ENCODE measurements at places on chromosomes 12 and 14.

GRCh38 chr12:6902448-6902847 lies 2.2 kb upstream of the LRRC23 start:
- no peak for DNase-seq

DNA sequence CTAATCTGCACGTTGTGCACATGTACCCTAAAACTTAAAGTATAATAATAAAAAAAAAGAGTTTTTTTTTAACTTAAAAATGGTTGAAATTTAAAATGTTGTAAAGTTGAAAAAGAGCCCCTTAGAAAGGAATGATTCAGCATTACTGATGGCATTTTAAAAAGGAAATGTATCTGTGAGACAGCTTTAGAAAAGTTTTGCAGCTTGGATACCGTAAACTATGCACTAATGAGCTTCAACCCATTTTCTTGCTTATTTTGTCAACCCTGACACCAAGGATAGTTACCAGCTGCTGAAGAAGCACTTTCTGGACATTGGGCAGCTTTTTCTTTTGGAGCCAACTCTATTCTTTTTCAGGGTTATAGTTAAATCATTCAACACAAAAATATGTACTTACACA lies 4.3 kb downstream of the BICD1 start:
- DNase-seq = no peak

- DNase-seq = no peak
Measured at GRCh38 chr12:92543840-92544239, 158.9 kb upstream of the PLEKHG7 start.

DNA sequence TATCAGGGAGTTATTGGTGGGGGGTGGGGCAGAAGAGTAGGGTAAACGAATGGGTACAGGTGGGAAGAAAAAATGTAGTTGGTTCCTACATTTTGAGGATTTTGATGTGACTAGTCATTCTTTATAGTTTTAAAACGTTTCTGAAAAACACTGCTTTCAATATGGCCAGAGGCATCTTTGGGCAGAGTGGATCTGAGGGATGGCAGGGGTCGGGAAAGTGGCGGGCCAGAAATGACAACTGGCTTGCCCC lies 527 bp upstream of the ATP23 start:
- DNase-seq = no peak

- no peak for DNase-seq
Measured at GRCh38 chr12:108896336-108896735, 16.4 kb downstream of the DAO start.

GRCh38 chr12:22667122-22667521 lies 42.2 kb downstream of the ETNK1 start:
- no peak for DNase-seq

DNA sequence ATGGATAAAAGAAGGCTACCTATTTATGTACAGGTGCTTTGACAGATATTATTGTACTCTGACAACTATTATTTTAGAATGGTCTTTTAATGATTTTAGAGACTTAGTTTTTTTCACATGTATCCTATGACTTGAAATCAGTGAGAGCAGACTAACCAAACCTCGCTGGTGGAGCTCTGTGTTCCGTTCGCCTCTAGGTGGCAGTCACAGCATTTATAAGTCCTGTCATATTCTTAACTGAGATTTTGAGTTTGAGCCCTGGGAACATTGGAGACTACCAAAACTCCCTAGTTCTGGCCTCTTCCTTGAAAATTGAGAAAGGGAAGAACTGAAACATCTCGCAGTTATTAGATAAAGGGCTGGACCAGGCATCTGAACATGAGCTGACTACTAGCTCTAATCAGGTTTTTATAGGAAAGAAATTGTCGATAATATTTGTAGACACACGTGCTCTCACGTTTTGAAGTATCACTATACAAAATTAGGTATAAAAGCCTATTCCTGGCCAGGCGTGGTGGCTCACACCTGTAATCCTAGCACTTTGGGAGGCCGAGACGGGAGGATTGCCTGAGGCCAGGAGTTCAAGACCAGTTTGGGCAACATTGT lies 48.3 kb downstream of the TTLL5 start:
- peak; percentile 86 for DNase-seq

GRCh38 chr14:55864890-55865655 lies 253.1 kb upstream of the PELI2 start:
- no peak for DNase-seq

- no peak for DNase-seq
Measured at GRCh38 chr14:101953151-101953550, 11.2 kb upstream of the DYNC1H1 start.

DNA sequence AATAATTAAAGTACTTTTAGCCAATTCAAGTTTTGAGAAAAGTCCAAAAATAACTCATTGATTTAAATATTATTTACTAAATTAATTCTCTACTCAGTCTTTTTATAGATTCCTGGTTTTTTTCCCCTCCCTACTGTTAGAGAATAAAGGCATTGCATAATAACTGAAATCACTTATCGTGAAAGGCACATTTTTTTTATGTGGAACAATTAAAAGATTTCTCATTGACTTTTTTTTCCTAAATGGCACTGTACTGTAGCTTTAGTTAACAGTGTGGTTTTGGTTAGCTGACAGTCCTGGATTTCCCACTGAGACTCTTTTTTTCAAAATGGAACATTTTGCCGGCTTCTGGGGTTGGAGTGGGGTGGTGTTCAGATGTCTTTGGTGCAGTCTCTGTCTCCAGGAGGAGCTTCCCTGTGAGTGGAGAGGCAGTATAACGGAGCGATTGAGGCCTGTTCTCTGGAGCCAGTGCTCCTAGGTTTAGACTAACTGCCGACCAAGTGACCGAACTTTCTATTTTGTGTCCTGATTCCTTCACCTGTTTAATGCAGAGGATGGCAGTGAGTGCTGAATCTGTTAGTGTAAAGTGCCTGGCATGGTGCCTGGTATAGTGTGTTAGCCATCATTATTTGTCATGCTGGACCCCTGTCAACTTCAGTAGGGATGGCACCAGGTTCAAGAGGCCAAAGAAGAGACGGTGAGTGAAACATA lies 117.7 kb downstream of the ADCK1 start:
- no peak for DNase-seq

GRCh38 chr12:105721051-105721825 lies 390.7 kb downstream of the C12orf75 start:
- no peak for DNase-seq

GRCh38 chr14:96863327-96863985 lies 66.3 kb downstream of the VRK1 start:
- no peak for DNase-seq

DNA sequence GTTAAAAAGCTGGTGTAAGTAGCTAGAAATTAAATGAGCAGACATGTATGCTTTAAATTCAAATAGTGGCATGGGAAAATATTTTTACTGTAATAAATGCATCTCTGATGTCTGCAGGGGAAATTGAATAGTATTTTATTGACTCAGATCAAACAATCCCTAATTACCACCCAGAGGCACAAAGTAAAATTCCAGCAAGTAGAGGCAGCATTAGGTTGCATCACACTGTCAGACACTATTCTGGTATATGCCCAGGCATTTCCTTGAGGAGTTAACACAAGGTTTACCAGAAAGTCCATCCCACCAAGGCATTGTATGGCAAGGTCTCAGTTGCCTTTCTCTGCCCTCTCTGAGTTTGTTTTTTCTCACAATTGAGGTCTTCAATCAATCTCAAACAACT lies 201.6 kb upstream of the KITLG start:
- no peak for DNase-seq

DNA sequence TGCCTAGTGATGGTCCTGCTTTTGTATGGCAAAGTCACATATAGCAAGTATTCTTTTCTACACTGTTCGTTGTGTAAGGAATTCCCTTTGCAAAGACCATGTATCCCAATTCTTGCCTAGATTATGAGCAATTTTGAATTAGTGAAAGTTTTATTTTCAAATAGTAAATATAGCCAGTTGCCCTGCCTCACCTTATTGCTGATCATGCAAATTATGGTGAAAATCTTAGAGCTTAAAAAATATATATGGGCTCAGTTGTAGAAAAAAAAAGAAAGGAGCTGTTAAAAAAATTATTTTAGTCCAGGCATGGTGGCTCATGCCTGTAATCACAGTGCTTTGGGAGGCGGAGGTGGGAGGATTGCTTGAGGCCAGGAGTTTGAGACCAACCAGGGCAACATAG lies 18.8 kb downstream of the SRP54 start:
- DNase-seq = no peak

GRCh38 chr14:74220991-74221390 lies 18.3 kb upstream of the VSX2 start:
- DNase-seq = no peak

DNA sequence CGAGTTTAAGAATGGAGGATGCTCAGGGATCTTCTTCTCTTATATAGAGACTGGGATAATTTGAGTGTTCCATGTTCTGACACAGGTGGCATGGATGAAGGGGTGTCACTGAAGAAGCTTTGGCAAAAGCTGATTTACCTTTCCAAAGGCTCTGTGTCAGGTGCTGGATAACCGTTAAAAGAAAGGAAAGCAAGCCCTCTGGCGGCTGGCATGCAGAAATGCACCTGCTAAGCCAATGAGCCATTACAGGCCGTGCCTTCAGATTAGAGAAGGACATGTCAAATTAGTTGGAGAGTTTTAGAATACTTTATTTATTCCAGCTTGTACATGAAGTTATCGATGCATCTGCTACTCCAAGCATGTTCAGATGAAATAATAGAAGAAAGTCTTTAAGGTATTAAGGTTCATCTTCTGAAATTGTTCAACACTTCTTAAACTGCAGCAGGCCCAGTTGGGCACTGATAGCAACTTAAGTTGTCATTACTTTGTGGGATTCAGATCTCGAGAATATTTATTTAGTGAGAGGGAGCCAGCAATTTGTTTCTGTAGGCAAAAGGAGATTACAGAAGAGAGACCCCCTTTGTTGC lies 678.2 kb downstream of the NRXN3 start:
- peak; percentile 20 for DNase-seq

GRCh38 chr14:24693983-24694382 lies 60.0 kb upstream of the GZMB start:
- no peak for DNase-seq

GRCh38 chr14:57725399-57726077 lies 140.4 kb downstream of the SLC35F4 start:
- DNase-seq = no peak

GRCh38 chr14:77185093-77185465 lies 3.5 kb downstream of the TMEM63C start:
- DNase-seq = no peak

GRCh38 chr14:67916430-67916829 lies 96.9 kb downstream of the RAD51B start:
- DNase-seq = no peak

DNA sequence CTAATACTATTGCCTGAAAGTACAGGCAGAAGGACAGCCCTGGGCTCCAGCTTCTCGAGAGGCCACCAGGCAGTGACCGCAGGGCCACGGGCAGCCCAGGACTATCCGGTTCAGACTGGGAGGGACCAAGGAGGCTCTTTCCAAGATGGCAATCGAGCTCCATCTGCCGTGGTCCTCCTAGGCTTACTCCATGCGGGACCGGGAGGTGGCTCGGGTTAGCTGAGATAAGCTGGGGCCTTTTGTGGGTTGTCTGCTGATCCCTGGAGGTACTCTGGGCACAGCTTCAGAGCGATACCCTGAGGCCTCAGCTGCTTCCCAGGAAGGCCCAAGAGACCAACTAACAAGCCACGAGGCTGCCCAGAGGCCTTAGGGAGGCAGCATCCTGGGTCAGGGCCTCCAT lies 33.1 kb downstream of the SNRNP35 start:
- DNase-seq = no peak

GRCh38 chr12:124478416-124478815 lies 89.0 kb downstream of the NCOR2 start:
- no peak for DNase-seq

- no peak for DNase-seq
Measured at GRCh38 chr12:7171854-7172253, 17.6 kb upstream of the PEX5 start.

GRCh38 chr12:109783965-109784244 lies 49.3 kb downstream of the TRPV4 start:
- DNase-seq = no peak

DNA sequence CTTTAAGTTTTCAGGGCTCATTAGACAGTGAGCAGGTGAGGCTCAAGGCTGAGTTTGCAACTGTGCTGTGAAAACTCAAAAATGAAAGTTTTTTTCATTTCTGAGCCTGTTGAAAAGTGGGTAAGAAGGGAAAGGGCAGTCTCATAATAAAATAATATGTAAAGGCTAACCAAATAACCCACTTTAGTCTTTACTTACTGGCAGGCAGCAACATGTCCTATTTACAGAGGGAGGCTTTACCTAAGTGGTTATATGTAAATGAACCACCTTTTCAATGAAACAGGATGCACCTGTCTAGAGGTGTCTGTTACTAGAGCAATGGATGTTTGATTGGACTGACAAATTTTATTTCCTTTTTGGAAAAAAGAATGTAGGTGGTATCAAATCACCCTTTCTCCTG lies 158.0 kb downstream of the ETV6 start:
- DNase-seq = no peak

GRCh38 chr12:14239350-14239934 lies 126.0 kb upstream of the ATF7IP start:
- peak; percentile 55 for DNase-seq

DNA sequence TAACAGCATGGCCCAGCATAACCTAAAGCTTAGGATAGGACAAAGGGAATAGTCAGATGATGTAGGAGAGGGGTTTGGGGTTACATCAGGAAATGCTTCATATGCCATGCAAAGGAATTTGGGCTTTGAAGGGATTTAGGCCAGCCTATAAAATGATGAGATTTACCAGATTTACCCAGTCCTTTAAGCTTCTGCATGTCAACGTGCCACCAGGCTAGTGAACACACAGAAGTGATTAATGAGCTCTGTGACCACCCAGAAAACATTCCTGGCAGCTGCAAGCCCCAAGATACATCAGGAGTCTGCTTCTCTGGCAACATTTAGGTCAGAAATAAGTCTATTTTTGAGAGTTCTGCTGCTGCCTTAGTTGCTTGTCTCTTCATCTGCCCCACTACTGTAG lies 118.3 kb downstream of the LRIG3 start:
- DNase-seq = no peak

GRCh38 chr12:116513944-116514343 lies 45.2 kb upstream of the MAP1LC3B2 start:
- DNase-seq = no peak

- DNase-seq = no peak
Measured at GRCh38 chr12:39935275-39935674, 170.6 kb downstream of the SLC2A13 start.

DNA sequence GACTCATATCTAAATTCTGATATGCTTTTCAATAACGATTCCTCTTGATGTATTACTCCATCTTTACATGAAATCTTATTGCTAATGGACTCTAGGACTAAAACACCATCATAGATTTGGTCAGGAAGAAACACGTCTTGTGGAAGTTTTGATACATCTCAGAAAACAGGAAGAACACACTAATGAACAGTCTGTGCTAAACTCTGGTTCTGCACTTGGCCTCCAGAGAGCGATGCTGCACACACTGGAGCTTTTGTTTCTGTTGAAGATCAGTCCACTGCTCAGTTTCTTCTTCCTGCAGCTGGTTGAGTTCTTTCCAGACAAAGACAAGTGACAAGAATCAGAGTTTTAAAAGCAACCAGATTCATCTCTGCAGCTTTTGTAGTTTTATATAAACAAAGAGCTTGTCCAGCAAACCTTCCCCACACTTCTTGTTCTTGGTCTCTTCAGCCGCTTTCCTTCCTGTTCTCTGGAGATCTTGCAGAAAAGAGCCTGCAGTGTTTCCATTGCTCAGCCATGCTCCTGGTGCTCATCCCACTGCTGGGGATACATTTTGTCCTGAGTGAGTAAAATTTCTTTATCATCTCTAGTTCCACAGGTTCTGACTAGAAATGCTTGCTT lies 229.1 kb upstream of the OR4E1 start:
- DNase-seq = no peak

All from femur (tissue), 1 donor.